Effector memory CD8-positive, alpha-beta T cell (primary cell): ENCODE measurements at places on chromosomes 12 and 14.

DNA sequence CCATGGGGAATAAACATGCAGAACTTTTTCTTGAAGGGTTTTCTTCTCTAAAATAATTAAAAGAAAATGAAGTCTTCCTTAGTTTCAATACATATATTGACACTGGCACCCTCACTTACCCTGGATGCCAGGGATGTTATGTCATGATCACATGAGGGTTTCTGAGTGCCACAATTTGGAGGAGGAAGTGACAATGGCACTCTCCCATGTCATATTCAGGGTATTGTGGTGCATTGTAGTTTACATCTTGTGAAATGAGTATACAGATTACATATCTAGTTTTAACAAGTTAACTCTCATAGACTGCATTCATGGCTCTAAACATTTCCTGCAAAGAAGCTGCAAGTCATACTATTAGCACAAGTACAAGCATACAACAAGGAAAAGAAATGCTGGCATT is 37.7 kb downstream of the CCDC177 start:
- H3K36me3 ChIP-seq: no peaks in the 10 kb centered on the region
- no peak for DNase-seq
- H3K4me1 ChIP-seq: no peaks in the 10 kb centered on the region
- peaks cover 39% of the 10 kb centered on the region for H3K27me3 ChIP-seq
- H3K4me3 ChIP-seq: no peak overlapping the region
- H3K27ac ChIP-seq: no peak overlapping the region

DNA sequence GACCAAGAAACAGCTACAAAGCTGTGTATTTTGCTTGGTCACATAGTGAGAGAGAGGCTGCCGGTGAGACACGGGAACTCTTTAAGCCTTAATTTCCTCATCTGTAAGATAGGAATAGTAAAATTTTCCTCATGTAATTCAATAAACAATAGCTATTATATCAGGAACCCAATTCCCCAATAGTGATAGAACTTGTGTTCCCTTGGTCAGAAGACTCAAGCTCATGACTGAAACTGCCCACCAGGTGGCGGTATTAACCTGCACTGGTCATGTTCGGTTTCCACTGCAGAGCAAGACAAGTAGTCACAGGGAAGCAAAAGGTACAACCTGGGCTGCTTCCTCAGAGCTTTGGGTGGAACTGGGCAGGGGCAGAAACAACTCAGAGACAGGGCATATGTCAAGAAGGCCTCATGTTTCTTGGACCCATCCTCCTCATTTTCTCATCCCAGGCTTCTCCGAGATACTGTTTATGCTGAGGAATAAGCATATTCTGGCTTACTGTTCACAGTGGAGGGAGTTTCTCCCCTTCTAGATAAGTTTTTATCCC is 4.2 kb upstream of the AJUBA start:
- no peak overlapping the region for H3K4me3 ChIP-seq
- H3K27ac ChIP-seq: no peak overlapping the region
- H3K36me3 ChIP-seq: peaks cover 8% of the 10 kb centered on the region
- DNase-seq: peak; percentile 88
- H3K27me3 ChIP-seq: no peaks in the 10 kb centered on the region
- H3K4me1 ChIP-seq: no peaks in the 10 kb centered on the region

DNA sequence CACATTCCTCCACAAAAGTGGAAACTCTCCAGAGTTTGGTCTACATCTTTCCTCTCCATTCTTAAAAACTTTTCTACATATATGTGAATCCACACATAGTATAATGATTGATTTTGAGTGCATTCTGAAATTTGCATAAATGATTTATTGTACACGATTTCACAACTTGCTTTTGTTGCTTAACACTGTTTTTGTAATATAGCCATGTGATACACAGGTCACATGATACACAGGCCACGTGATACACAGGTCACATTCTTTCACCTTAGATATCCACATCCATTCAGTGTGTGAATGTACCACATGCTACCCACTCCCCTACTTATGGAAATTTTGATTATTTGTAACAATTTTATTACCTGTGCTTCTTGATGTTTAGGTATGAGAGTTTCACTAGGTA is 319.1 kb downstream of the ZFP36L1 start:
- no peak overlapping the region for H3K27ac ChIP-seq
- H3K36me3 ChIP-seq: no peaks in the 10 kb centered on the region
- H3K4me3 ChIP-seq: no peak overlapping the region
- peaks cover 7% of the 10 kb centered on the region for H3K4me1 ChIP-seq
- no peak for DNase-seq
- H3K27me3 ChIP-seq: no peaks in the 10 kb centered on the region

DNA sequence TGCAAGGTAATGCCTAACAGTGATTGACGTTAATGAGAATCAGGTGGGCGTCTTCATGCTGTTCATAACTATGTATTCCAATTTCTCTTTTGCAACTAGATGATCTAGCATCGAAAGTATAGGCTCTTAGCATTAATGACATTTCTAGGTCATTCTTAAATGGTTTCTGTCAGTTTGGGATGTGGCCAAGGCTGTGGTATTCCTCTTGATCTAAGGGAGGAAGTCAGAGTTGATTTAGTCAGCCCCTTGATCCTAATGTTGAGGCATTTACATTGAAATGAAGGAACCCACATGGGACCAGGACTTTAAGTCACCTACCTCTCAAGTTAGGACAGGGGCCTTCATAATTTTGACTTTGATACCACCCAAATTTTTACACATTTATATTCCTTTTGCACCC is 448.1 kb downstream of the NPAS3 start:
- no peak overlapping the region for H3K27ac ChIP-seq
- DNase-seq: no peak
- no peak overlapping the region for H3K4me3 ChIP-seq
- no peaks in the 10 kb centered on the region for H3K36me3 ChIP-seq
- H3K4me1 ChIP-seq: no peaks in the 10 kb centered on the region
